NCI-H1048 (cell line): ENCODE measurements at places on chromosomes 5 and 9.

GRCh38 chr9:86721843-86722705 is 225.2 kb downstream of the GAS1 start:
- no peak for DNase-seq

DNA sequence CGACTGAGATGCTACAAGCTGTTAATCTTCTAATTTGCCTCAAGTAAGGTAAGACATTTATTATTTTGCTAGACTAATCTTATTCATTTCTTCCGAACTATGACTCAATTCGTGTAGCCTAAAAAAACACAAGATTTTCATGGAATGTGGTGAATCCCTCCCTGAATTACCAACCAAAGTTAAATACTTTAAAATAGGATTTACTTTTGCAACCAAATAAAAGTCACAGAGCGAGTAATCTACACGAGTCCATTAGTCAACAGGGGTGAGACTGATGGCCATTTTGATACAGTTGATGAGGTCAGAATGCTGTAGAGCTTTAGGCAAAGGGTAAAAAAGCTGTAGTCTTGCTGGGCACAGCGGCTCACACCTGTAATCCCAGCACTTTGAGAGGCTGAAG is 13.1 kb upstream of the BNC2 start:
- no peak for DNase-seq

- DNase-seq: no peak
Measured at GRCh38 chr5:160463740-160464465, 42.2 kb downstream of the PTTG1 start.

DNA sequence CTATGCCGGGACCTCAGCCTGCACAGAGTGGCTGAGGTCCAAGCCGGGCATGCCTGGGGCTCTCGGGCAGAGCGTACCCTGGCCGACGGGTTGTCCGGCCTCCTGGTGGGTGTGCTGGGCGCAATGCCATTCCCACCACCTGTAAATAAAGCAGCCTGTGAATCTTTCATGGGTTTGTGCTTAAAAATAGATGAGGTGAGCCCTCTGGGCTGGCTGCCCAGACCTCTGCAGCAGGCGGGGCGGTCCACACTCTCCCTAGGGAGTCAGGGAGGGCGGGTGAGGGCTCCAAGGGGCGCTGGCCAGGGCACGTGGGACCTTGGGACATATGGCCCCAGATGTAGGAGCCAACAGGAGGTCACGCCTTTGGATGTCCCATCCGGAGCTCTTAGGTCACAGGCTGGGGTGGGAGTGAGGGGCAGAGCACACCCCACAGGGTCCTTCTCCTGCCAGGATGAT is 3.6 kb upstream of the AGPAT2 start:
- no peak for DNase-seq

GRCh38 chr9:91146391-91147019 is 215.2 kb downstream of the AUH start:
- no peak for DNase-seq

GRCh38 chr9:32401488-32401887 is 17.0 kb downstream of the ACO1 start:
- no peak for DNase-seq

DNA sequence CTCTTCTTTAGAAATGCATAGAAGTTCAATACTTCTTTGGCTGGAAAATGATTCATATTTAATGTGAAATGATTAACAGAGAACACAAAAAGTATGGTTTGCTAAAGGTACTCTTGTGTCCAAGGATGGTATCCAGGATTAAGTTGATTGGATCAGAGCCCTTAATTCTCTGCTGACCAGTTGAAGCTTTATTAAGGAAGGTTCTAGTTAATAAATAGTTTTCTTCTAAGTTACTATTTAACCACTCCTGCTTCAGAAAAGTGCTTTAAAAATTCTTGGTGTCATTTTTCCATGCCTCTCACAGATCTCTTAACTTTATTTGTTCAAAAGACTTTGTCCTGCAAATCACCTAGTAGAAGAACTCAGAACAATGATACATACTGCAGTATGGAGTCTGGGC is 134.3 kb downstream of the MEF2C start:
- no peak for DNase-seq

- no peak for DNase-seq
Measured at GRCh38 chr9:136935651-136936050, 8.9 kb downstream of the FBXW5 start.

- DNase-seq: no peak
Measured at GRCh38 chr9:31028137-31028536, 1356.3 kb upstream of the ACO1 start.

GRCh38 chr9:106755736-106756135 is 107.2 kb upstream of the ZNF462 start:
- DNase-seq: no peak

DNA sequence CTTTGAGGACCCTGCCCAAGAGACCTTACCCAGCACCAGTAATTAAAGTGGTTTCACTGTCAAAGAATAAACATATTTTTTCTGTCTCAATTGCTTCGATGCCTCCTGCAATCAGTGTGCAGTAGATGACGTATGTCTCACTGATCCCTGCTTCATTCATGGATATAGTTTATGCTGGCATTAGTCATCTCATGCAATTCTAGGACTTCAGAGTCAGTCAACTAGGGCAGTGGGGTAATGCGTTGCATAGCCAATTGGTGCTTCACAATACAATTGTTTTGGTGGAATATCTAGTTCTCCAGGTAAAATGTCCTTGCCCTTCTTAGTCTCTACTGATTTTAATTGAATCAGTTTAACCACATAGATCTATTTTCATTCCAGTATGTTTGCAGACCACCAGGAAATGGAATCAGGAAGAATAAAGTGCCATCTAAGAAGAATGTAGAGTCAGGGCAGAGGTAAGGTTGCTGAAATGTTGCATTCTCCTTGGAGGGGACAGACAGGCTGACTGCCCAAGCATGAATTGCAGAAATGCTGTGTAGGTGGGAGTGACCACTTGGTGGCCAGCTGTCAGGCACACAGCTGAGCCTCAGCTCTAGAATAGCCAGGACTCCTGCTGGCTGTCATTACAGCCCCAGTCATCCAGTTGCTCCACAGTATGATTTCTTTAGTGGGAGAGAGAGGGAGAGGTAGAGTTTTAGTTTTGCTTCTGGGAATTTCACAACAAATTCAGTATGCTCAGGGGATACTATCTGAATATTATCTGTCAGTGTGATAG is 73.5 kb upstream of the MEGF10 start:
- DNase-seq: no peak

GRCh38 chr5:41363343-41363986 is 146.9 kb downstream of the PLCXD3 start:
- no peak for DNase-seq

DNA sequence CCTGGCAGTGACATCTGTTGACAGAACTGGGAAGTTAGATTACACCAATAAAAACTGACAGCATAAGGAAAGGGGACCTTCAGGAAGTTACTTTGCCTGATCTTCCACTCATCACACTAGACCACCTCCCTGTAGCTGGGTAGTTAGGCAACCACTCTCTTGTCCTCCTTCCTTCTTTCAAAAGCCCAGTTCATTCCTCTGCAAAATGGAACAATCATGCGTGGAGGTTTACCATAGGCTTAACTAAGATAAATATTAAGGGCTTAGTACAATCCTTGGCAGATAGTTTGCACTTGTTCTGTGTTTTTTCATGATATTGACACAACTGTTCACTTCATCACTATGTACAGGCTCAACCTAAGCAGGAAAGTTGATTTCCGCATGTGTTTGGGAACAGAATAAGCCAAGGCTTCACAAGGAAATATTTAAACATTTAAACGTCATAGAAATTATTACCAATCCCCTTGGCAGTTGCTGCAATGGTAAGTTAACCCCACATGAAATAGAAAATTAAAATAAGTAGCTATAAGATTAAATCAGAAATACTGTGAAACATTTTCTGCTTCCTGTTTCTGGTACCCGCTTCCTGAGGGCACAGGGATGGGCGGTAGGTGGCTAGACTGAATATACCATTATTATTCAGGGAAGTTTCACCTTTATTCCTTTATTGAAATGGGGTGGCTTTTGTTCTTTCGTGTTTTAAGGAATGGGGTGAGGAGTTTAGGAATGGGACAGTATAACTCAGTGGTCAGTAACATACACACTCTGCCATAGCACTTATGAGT is 9.9 kb upstream of the PTGER4 start:
- no peak for DNase-seq
